ENCODE measurements at places on chromosomes 6 and 20.
A peak's percentile ranks its signal among the peaks of the same experiment; 100 is the strongest.

- DNase-seq: no peak
Measured at GRCh38 chr6:111680015-111680712, 74.5 kb upstream of the TRAF3IP2 start.

DNA sequence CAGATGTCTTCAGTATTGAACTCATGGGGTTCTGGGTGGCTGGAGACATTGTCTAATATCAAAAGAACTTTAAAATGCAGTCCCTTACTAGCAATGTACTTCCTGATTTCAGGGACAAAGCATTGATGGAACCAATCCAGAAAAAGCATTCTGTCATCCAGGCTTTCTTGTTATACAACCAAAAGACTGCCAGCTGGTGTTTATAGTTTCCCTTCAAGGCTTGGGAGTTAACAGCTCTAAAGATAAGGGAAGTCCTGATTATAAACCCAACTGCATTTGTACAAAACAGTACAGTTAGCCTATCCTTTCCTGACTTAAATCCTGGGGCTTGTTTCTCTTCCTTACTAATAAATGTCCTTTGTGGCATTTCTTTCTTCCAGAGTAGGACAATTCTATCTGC is 160.0 kb downstream of the COL21A1 start:
- DNase-seq: no peak

DNA sequence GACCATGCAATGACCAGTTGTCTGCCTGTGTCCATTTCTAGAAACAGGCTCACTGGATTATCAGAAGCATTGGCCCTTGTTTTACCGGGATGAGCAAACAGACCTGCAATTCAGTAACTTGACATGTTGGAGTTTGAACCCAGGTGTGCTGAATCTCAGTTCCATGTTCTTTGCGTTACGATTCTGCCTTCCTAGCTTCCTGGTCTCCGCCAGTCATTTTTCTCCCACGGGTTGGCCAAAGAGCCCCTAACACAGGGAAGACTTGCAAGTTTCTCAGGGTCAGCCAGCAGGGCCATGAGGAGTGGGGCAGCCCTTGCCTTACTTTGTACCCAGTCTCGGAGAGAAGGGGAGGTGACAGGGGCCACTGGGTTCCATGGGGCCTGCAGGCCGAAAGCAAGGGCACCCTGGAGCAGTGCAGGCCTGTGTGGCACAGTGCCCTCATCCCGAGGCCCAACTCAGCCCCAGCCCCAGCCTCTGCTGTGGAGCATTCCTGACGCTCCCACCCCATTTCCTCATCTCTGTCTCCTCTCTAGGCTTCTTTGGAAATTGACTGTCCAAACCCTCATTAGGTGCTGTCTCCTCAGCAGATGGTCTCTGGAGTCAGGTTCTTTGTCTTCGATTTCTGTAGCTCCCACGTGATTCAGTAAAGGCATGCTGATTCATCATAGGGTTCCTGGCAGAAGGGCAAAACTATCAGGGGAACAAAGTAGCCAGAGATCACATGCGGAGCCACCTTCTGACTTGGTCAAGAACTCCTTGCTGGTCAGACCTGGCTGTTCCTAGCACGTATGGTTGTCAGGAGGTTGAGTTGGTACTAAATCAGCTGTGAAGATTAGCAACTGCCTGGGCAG is 23.6 kb downstream of the CDS2 start:
- DNase-seq: no peak

DNA sequence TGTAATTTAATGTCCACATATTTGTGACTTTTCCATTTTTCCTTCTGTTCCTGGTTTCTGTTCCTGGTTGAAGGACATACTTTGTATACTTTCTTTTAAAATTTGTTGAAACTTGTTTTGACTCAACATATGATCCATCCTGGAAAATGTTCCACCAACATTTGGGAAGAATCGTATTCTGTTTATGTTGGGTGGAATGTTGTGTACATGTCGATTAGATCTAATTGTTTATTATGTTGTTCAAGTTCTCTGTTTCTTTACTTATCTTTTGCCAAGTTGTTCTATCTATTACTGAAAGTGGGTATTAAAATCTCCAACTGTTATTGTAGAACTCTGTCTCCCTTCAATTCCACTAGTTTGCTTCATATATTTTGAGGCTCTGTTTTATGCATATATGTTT is 27.7 kb upstream of the DUSP22 start:
- DNase-seq: no peak

DNA sequence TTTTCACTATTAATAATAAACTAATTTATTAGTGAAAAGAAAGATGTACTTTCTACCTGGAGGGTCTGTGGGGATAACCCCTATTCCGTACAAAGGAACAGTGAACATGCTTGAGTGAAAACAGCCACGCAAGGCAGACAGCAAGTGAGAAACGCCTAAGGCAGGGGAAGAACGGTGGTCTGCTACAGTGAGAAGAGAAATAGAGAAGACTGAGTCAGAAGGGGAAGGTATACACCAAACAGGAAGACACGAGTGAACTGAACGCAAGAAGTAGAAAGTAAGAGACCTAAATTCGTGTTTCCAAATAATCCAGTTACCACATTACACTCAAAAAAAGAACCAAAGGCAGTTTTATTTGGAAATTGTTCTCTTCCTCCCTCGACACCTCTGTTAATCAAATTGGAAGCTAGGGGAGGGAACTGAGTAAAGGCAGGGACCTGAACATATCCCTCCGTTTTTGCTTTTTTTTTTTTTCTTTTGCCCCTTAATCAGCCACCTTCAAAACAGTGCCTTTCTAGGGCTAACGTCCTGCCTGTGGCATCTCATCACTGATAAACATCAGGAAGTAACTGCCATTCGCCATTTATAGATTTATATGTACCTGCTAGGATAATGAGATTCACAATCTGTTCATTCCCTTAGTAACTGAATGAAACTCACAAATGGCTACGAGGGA is 48.9 kb downstream of the ATXN1 start:
- DNase-seq: peak; percentile 75

GRCh38 chr6:69105288-69105687 is 470.2 kb downstream of the ADGRB3 start:
- DNase-seq: no peak

GRCh38 chr6:159217595-159218275 is 48.5 kb downstream of the FNDC1 start:
- DNase-seq: peak; percentile 61

GRCh38 chr20:53032046-53032445 is 59.9 kb downstream of the TSHZ2 start:
- no peak for DNase-seq

GRCh38 chr6:15496345-15497131 is 166.3 kb downstream of the DTNBP1 start:
- DNase-seq: no peak

GRCh38 chr6:154865291-154865690 is 129.8 kb upstream of the TIAM2 start:
- no peak for DNase-seq
